ENCODE measurements at places on chromosomes 1 and 21. TPM values are rescaled to one million over a fixed set of nuclear protein-coding genes. Genes with fewer than 3 reads are reported as not detected.

Gene VANGL2
- total RNA-seq = 1.2 TPM

DNA sequence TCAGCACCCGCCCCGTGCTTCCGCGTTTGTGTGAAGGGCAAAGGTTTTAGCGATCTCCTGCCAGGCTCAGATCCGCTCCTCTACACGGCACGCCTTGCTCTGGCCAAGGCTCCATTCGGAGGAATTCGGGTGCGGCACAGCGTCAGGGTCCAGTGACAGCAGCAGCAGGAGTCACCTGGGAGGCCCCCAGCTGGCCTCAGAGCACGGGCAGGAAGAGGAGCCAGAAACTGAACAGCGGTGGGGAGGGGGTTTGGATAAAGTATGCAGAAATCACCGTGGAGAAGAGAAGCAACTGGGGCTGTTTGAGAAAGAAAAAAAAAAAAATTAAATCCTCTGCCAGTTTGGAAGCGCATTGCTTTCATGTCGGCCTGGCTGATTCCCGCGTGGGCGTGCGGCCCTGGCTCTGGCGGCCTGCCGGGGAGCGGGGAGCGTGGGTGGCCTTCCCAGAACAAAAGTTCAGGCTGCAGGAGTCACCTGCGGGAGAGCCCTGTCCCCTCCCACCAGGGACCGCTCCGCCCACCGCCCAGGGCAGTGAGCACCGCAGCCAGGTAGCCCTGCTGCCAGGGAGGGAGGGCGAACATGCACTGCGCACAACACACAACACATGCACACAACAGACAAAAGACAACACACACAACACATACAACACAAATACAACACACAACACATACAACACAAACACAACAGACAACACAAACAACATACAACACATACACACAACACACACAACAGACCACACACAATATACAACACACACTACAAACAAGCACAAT is 107.6 kb downstream of the ETS2 start:
- no peaks in the 10 kb centered on the region for H3K27me3 ChIP-seq
- peaks cover 6% of the 10 kb centered on the region for H3K4me1 ChIP-seq
- DNase-seq = peak; percentile 82
- H3K27ac ChIP-seq = peak overlapping the region; percentile 88
- no peaks in the 10 kb centered on the region for H3K36me3 ChIP-seq

DNA sequence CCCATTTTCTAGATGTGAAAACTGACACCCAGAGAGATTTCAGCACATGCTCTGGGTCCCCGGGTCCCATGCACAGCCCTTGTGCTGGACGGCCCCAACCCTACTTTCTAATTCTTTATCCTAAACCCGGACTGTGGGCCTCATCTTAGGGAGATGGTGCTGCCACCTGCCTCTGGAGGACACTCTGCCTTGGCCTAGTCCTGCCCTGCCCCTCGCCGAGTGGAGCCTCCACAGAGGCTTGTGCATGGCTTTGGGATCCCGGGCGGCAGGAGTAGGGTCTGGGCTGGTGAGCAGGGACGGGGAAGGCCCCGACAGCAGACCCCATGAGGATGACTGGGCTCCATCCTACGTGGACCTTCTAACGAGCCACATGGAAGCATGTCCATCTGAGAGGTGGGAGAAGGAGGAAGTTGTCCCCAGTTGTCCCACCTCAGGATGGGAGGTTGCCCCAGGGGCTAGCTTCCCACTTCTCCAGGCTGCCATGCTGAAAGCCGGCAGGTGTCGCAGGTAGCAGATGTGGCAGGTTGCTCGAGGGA is 12.4 kb downstream of the MX2 start:
- H3K27me3 ChIP-seq = no peaks in the 10 kb centered on the region
- H3K36me3 ChIP-seq = no peaks in the 10 kb centered on the region
- no peak overlapping the region for H3K27ac ChIP-seq
- H3K4me3 ChIP-seq = no peak overlapping the region
- DNase-seq = peak; percentile 7

DNA sequence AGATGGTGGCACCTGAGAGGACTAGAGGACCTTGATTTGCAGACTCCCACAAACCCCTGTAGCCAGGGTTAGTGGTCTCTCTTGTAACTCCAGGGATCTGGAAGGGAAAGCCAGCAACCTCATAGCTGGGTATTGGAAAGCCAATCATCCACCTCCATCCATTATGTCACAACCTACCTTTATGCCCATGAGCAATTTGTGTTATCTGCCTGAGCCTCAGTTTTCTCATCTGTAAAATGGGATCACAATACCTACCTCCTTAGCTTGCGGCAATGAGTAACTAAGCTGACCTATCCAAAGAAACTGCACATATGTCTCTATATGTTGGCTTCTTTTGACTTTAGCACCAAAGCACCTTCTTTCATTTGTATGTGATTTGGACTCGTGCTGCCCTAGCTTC is 14.5 kb downstream of the DLGAP3 start:
- H3K4me3 ChIP-seq = no peak overlapping the region
- no peaks in the 10 kb centered on the region for H3K27me3 ChIP-seq
- no peak for DNase-seq
- H3K27ac ChIP-seq = no peak overlapping the region
- no peaks in the 10 kb centered on the region for H3K36me3 ChIP-seq
- H3K4me1 ChIP-seq = no peaks in the 10 kb centered on the region

Gene LRRC53
- 0.21 TPM for total RNA-seq
